ENCODE measurements at places on chromosomes 2 and 18. TPM values are rescaled to one million over a fixed set of nuclear protein-coding genes. Genes with fewer than 3 reads are reported as not detected.

- DNase-seq, result no peak
These were observed 684.2 kb downstream of the EPHA4 start for GRCh38 chr2:220887876-220888275.

- DNase-seq, result no peak
These were observed 712.8 kb downstream of the SOCS6 start for GRCh38 chr18:71001597-71001996.

CPO gene
- not detected for total RNA-seq

- DNase-seq, result no peak
These were observed 2.0 kb downstream of the LIMS1 start for GRCh38 chr2:108536133-108536780.

Data from activated CD4-positive, alpha-beta T cell treated with anti-CD3 and anti-CD28 coated beads for 36 hours (primary cell).